ENCODE measurements at places on chromosomes 3 and 15. TPM values are rescaled to one million over a fixed set of nuclear protein-coding genes. Genes with fewer than 3 reads are reported as not detected.

- peaks cover 15% of the 10 kb centered on the region for H3K4me1 ChIP-seq
- H3K27ac ChIP-seq = no peak overlapping the region
- H3K36me3 ChIP-seq = no peaks in the 10 kb centered on the region
- DNase-seq = no peak
- H3K4me3 ChIP-seq = no peak overlapping the region
- H3K27me3 ChIP-seq = no peaks in the 10 kb centered on the region
These were observed 108.8 kb downstream of the LRRK1 start for GRCh38 chr15:101027920-101028319.

GRCh38 chr3:143676021-143676420 lies 172.2 kb downstream of the SLC9A9 start:
- no peaks in the 10 kb centered on the region for H3K36me3 ChIP-seq
- H3K4me3 ChIP-seq = no peak overlapping the region
- H3K4me1 ChIP-seq = peaks cover 4% of the 10 kb centered on the region
- H3K27me3 ChIP-seq = no peaks in the 10 kb centered on the region

- H3K27me3 ChIP-seq = no peaks in the 10 kb centered on the region
- H3K4me1 ChIP-seq = peaks cover 14% of the 10 kb centered on the region
- H3K36me3 ChIP-seq = no peaks in the 10 kb centered on the region
- H3K27ac ChIP-seq = no peak overlapping the region
These were observed 1.4 kb downstream of the DOCK3 start for GRCh38 chr3:50676031-50676705.

DNA sequence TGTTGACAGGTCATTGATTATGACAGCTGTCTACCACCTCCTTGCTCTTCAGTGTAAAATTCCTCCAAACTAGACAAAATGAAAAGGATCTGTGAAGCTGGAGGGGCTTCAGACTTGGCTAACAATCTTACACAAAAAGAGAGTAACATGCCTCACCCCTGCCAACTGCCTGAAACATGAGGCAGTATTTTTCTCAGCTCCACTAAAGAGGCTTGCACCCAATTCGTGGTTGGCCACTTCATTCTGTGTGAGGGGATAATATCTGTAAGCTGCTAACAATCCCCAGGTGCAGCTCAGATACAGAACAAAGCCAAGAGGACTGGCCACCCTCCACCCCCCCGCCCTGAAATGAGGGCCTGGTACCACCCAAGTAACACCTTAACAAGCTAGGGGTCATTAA lies 2.8 kb downstream of the MB21D2 start:
- no peaks in the 10 kb centered on the region for H3K27me3 ChIP-seq
- no peaks in the 10 kb centered on the region for H3K36me3 ChIP-seq
- H3K4me3 ChIP-seq = no peak overlapping the region

DNA sequence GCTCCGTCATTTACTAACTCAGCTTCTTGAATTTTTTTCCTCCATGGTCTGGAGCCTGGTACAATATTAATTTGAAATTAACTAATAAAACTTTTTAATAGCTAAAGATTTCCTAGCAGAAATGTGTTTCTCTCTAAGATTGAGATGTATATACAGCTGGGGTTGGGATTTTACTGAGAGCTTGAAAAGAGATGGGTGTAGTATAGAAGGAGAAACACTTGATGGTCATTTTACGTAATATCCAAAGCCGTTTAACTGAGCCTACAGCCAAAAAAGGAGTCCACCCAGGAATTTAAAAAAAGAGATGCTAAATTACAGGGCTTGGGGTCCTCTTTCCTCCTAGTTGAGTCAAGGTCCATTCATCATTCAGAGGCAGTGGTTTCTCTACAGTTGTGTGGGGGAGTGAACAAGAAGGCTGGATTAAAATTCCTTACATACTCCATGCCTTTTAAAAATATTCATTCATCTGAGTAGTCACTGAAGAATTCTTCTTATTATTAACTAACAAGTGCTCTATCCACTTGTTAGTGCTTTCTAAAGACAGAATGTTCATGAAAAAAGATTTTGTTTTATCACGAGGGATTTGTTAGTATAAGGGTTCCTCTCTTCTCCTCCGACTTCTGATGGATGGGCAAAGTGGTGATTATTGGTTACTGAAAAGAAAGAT lies 255.3 kb upstream of the IL12A start:
- H3K27ac ChIP-seq = no peak overlapping the region
- no peak overlapping the region for H3K4me3 ChIP-seq
- no peaks in the 10 kb centered on the region for H3K27me3 ChIP-seq
- no peaks in the 10 kb centered on the region for H3K36me3 ChIP-seq
- no peak for DNase-seq

DNA sequence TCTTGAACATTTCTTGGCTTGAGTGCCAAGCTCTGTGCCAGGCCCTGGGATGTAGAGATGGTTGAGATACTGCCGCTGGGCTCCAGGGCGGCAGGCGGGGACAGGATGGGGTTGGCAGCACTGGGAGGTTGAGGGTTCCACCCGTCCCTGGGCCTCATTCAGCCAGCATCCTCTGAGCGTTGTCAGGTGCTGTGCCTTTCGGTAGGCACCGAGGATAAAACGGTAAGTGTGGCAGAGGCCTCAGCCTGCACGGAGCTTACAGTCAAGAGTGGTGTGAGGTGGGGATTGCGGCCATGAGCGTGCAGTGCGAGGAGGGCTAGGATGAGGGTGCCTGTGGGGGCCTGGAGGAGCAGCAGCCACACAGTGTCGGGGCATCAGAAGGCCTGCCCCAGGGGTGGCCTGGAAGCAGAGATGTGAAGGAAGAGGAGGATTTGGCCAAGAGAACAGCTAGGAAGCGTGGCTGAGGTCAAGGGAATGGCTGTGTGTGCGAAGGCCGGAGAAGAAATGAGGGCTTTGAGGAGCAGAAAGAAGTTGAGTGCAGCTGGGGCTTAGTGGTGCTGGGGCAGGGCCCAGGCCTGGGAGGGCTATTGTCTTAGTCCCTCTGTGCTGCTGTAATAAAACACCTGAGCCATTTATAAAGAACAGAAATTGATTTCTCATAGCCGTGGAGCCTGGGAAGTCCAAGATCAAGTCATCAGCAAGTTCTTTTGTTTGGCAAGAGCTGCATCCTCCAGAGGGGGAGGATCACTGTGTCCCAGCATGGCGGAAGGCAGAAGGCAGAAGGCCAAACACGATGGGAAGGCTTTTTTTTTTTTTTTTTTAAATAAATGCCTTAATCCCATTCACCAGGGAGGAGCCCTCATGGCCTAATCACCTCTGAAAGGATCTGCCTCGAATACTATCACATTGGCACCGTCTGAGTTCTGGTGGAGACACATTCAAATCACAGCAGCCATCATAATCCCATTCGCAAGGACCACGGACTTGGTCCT lies 22.7 kb downstream of the CORO2B start:
- H3K36me3 ChIP-seq = no peaks in the 10 kb centered on the region
- H3K27me3 ChIP-seq = no peaks in the 10 kb centered on the region
- no peak overlapping the region for H3K4me3 ChIP-seq

DNA sequence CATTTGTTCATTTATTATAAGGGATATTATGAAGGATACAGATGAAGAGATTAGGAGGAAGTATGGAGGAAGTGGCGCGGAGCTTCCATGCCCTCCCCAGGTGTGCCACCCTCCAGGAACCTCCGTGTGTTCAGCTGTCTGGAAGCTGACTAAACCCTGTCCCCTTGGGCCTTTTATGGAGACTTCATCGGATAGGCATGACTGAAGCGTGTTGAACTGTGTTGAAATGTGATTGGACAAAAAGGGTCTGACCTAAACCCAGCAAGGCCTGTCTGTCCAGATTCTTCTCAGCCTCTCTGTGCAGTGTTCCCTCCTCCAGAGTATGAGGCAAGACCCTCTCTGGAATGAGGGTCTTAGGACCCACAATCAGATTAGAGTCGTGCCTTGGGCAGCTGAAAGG lies 31.7 kb downstream of the HACD3 start:
- no peak overlapping the region for H3K4me3 ChIP-seq
- no peak overlapping the region for H3K27ac ChIP-seq
- DNase-seq = no peak
- no peaks in the 10 kb centered on the region for H3K27me3 ChIP-seq
- H3K4me1 ChIP-seq = no peaks in the 10 kb centered on the region

The MAGI1 gene
- 35.8 TPM for total RNA-seq

The CASR gene
- 0.10 TPM for total RNA-seq

The CXCR6 gene
- 2.1 TPM for total RNA-seq
